ENCODE measurements at places on chromosomes 5 and 9.
A peak's percentile ranks its signal among the peaks of the same experiment; 100 is the strongest.

GRCh38 chr5:87650284-87650683 is 237.6 kb upstream of the CCNH start:
- no peak for DNase-seq

- DNase-seq, result no peak
Observed at GRCh38 chr9:21381448-21382339, 3.5 kb downstream of the IFNA2 start.

DNA sequence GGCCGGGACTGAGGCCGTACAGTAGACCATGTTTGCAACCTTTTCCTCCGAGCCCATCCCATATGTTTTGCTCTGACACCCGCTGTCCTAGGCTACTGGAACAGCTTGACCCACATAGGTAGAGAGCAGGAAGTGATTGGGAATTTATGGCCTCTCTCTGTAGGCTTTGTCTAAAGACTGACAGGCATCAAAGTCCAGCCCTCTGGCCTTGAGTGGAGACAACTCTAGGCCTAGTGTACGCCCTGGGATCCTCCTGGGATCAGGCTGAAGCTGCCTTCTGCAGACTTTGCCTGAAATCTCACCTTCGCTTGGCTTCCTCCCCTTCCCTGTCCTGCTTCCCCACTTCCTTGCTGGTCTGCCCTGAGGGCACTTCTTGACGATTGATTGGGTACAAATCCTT is 13.6 kb upstream of the AKNA start:
- DNase-seq, result no peak

GRCh38 chr9:89747596-89747995 is 142.8 kb downstream of the GADD45G start:
- no peak for DNase-seq

DNA sequence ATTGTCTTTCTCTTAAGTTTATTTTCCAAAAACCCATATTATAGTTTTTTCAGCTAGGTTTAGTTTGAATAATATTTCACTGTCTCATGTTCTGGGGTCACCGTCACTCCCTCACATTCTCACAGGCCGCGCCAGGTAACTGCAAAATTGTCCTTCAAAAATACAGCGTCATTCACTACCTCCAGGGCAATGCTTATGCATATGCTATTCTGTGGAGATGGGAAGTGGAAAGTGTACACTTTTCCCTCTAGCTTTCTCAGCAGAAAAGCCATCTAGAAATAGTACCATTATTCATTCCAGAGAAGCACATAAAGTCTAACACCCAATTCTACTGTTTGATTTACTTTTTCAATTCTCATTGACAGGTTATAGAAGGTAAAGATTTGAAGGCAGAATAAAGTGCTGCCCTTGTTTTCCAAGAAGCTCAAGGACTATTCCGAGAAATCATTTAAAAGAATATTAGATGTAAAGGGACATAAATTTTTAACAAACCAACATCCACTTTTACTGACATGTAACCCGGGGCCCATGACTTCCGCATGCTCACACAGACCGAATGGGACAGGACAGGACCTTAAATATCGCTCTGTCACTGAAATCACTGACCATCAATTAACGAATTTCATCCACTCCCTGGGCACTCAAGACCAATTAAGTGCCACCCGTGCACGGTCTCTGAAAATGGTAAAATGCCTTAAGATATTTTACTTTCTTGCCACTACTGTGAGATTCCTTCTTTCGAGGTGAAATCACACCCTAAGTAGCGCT is 720 bp downstream of the NUDT12 start:
- peak; percentile 32 for DNase-seq

DNA sequence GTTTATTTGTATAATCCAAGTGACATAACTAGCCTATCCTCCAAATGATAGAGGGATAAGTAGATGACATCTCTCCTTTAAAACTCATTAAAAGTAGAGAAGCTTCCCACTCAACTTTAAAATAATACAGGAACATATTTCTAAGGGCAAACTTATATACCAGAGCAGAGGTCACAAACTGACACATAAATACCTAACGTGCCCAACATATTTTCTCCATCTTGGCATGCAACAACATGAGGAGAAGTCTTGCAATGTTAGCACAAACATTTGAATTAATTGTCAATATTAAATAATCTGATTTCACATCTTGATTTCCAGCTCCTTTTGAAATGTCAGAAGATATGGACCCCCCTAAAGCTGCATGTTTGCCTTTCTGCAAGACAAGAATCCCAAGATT is 335.0 kb downstream of the DEPDC1B start:
- DNase-seq, result no peak
